AG20443 (cell line): ENCODE measurements at places on chromosomes 13 and 19.

GRCh38 chr13:49997955-49998354 lies 1.1 kb downstream of the TRIM13 start:
- DNase-seq = no peak

- DNase-seq = no peak
Measured at GRCh38 chr19:29886586-29886985, 55.5 kb upstream of the URI1 start.

DNA sequence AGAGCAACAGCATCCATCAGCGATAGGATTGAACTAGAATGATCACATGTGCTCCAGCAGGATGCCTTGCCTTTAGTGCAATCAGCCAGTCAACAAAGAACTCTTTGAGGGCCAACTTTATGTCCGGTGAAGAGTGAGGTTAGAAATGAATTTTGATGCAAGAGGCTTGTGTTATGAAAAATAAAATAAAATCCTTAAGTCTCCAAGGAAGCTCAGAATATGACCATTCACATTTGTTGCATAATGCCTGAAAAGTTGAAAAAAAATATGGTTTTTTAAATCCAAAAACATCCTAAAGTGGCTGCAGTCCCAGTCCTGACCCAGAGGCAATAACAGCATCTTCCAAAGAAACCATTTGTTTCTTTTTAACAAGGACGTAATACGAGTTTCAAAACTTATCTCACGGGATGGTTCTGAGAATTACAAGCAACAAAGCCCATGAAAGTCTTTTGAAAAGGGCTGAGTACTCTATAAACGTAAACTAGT lies 61.3 kb downstream of the DCLK1 start:
- peak; percentile 20 for DNase-seq

GRCh38 chr19:4007836-4008539 lies 452 bp downstream of the PIAS4 start:
- peak; percentile 39 for DNase-seq

GRCh38 chr19:48742096-48742495 lies 1.7 kb upstream of the RASIP1 start:
- no peak for DNase-seq

- no peak for DNase-seq
Measured at GRCh38 chr13:30868799-30869470, 37.1 kb upstream of the MEDAG start.

GRCh38 chr13:34628209-34628682 lies 313.8 kb upstream of the NBEA start:
- no peak for DNase-seq

DNA sequence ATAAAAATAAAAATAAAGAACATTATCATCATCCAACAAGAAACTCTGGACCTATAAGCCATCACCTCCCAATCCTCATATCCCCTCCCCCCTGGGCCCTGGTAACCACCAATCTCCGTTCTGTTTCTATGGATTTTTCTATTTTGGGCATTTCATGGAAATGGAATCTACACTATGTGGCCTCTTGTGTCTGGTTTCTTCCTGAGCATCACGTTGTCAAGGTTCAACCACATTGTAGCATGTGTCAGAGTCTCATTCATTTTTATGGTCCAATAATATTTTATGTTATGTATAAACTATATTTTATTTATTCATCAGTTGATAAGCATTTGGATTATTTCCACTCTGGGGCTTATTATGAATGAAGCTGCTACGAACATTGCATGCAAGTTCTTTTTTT lies 26.9 kb downstream of the SULT2B1 start:
- no peak for DNase-seq

DNA sequence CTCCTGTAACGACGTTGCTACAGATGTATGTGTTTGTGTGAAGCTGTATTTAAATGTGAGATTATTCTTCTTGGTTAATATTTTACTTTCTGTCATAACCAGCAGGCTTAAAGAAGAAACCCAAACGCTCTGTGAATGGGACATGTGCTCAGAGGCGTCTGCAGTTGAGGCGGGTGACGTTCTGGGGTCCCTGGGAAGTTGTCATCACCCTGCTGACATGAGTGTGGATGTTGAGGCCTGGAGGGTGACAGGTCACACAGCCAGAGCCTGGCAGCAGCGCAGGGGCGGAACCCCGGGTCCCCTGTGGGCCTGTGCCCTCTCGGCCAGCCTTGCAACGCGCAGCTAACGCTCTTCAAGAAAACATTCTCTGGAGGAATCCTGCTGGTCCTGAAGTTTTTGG lies 16.6 kb downstream of the RASA3 start:
- DNase-seq = no peak

DNA sequence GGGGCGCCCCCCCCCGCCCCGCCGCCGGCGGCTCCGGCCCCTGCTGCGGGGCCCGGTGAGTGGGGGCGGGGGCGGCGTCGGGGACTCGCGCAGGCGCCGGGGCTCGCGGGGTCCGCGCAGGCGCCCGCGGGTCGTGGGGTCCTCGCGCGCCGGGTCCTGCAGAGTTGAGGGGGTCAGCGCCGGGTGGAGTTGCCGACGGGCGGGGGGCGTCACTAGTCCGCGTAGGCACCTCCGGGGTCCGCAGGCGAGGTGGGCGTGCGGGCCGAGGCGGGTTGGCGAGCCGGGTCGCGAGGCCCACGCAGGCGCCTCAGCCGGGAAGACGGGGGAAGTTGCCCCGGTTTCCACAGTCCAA lies 365 bp downstream of the PPP6R1 start:
- DNase-seq = peak; percentile 80

GRCh38 chr19:2927032-2927430 lies 17.7 kb downstream of the ZNF77 start:
- no peak for DNase-seq

DNA sequence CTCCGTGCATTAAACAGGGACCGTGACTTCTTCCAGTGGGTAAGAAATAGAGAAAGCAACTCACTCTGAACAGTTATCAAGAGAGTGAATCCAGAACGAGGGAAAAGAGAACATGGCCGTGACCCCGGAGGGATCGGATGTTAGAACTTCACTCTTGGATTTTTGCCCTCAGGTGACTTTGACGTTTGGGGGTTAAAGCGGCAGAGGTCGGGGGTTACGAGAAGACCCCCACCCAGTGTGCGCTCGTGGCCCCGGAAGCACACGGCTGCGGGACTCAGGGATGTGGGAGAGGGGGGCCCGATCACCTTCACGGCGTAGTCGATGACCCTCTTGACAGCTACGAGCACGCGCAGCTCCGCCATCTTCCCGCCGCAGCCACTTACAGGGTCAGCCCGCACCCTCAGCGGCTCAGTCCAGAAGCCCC lies at the start of gene ETFB:
ETFB (minus strand) TSS at position 424 of the 424 bp plus-strand sequence; CDS start at position 362, 62 bp downstream.
- no peak for DNase-seq

DNA sequence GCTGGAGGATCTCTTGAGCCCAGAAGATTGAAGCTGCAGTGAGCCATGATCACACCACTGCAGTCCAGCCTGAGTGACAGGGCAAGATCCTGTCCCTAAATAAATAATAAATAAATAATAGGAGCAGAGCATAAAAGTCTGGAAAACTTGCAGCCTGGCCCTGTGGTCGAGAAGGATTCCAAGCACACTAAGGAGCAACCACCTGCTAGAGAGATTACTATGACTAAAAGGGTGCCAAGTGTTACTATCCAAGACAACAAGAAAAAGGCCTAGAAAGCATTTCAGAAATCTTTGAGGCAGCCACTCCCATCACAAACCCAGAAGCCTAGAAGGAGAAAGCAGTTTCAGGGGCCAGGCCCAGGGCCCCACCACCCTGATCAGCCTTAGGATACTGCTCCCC lies 46.1 kb downstream of the LHFPL6 start:
- no peak for DNase-seq

GRCh38 chr13:49869519-49869918 lies 66.6 kb downstream of the SPRYD7 start:
- peak; percentile 45 for DNase-seq

GRCh38 chr19:31616031-31616430 lies 266.8 kb upstream of the TSHZ3 start:
- DNase-seq = no peak

DNA sequence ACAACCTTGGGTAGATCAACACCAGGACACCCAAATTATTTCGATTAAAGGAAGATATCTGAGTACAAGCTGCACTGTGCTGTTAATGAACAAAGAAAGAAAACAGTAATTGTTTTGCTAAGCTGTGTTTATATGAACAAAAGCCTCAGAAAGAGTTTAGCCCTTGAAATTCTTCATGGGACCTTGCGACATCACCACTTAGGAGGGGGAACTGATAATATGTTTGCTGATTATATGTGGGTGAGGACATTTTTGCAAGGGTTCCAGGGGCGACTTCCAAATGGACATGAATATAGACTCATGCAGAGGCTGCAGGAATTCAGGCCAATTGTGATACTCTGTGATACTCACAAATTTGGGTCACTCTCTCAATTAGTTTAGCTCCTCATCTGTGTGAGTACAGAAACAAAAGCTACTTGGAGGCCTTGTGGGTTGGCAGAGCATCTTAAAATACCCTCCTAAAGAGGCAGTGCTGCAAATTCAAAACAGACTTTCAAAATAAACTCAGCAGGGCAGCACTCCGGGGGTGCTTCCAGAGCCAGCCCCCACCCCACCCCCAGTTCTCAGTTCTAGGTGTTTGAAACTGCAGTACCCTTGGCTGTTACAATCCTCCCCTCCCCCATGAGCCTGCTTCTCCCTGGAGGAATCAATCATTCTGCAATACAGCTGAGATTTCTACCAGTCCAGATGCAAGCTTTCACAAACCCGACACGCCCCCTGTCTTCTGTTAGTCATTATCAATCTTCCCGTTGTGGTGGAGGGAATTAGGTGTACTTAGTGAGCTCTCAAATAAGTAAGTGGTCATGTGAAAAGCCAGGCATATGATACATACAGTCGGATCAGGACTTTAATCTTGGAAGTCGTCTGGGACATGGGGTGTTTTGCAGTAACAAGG lies 97.0 kb upstream of the MBNL2 start:
- DNase-seq = peak; percentile 44

GRCh38 chr13:100436099-100436498 lies 152.5 kb downstream of the GGACT start:
- no peak for DNase-seq

GRCh38 chr13:63541336-63541735 lies 2125.7 kb upstream of the PCDH20 start:
- DNase-seq = no peak

DNA sequence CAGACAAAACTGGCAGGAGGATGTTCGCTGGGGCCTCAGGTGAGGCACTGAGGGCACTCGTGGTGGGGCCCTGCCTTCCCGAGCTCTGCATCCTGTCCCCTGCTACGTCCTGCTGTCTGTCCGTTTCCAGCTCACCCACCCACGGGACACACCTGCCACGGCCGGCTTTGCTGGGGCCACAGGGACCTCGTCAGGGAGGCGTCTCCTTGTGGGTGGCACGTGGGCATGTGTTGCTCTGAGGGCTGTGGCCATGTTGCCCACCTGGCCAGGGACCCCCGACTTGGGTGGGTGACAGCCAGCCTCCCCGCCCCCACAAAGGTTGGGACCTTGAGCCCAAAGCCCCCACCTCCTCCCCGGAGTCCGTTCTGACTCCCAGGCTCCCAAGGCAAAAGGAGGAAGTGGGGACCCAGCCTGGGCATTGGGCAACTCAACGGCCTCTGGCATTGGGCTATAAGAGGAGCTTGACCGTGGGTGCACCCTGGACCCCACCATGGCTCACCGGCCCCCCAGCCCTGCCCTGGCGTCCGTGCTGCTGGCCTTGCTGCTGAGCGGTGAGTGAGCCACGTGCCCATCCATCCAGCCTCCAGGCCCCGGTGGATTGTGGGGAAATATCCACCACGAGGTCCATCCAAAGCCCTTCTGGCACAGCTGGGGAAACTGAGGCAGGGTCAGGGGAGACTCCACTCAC lies at the start of gene PRTN3:
PRTN3 (plus strand) TSS at position 481 of the 688 bp plus-strand sequence; CDS start at position 491, 10 bp downstream.
- DNase-seq = no peak

DNA sequence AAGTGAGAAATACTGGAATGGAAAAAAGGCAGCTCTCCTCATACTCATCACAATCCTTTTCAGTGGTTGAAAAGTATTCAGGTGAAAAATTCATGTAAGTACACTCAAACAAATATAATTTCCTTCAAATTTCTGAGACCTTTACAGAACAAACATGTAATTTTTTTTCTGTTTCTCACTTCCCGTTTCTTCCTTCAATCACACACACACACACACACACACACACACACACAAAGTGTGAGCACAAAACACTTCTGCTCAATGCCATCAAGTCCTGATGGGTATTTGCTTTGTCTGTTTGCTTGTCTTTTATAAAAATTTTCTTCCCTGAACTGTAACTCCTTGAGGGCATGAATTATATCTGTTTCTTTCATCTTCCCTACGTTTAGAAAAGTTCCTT lies 110.6 kb downstream of the LIG4 start:
- no peak for DNase-seq

- DNase-seq = peak; percentile 26
Measured at GRCh38 chr13:76016799-76017400, 380.8 kb downstream of the LMO7 start.

DNA sequence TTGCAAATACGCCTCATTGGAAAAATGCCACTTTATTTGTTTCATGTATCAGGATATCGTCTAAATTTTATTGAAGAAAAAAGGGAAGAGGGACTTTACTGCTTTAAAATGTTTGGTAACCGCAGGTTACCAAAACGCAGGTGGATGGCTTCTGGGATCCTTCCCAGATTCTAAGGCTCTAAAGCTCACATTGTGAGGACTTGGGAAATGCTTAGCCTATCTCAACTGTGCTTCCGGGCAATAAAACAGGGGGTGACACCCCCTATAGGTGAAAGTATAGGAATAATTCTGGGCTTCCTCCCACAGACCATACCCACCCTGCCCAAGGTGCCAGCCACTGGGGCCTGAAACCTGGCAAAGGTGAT lies 73.2 kb upstream of the IPO5 start:
- no peak for DNase-seq

GRCh38 chr13:26605845-26606244 lies 48.4 kb downstream of the WASF3 start:
- DNase-seq = no peak

DNA sequence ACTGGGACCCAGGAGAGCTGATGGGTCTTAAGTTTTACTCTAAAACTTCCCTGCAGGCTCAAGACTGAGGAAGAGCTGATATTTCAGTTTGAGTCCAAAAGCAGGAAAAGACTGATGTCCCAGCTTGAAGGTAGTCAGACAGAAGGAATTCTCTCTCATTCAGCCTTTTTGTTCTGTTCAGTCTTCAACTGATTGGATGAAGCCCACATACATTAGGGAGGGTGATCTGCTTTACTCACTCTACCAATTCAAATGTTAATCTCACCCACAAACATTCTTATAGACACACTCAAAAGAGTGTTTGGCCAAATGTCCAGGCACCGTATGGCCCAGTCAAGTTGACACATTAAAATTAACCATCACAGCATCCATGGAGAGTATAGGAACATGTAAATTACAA lies 173.5 kb downstream of the KCNRG start:
- no peak for DNase-seq

- no peak for DNase-seq
Measured at GRCh38 chr13:96696389-96696900, 297.8 kb downstream of the OXGR1 start.
